GM23338 (cell line): ENCODE measurements at places on chromosomes 3 and 15.

DNA sequence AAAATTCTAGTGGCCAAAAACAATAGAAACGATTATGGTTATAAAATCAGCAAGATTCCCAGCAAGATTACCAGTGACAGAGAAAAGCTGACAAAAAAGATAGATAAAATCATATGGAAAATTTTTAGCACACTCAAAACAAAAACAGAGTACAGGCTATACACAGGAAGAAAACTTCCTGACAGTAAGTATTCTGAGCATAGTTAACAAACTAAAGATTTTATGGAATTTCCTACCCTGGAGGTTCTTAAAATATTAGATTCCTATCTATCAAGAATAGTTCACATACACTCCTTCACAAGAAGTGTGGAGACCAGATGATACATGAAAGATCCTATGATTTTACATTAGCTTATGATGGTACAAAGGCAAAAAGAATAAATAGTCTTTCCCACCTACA lies 50.8 kb downstream of the ZNF148 start:
- peaks cover 4% of the 10 kb centered on the region for H3K4me1 ChIP-seq
- H3K27me3 ChIP-seq, result no peaks in the 10 kb centered on the region
- no peak for DNase-seq

DNA sequence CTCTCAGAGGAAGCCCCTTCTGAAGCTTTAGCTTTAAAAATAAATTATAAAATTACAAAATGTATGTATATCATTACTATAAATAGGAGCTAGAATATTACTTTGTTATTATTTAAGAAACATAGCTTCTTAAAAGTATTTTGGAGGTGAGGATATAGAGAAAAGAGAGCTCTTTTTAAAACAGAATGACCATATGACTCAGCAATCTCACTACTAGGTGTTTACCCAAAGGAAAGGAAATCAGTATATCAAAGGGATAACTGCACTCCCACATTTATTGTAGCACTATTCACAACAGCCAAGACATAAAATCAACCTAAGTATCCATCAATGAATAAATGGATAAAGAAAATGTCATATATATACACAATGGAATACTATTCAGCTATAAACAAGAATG lies 119.6 kb downstream of the DMXL2 start:
- no peak overlapping the region for H3K27ac ChIP-seq
- H3K27me3 ChIP-seq, result no peaks in the 10 kb centered on the region
- DNase-seq, result no peak
- H3K4me1 ChIP-seq, result no peaks in the 10 kb centered on the region
- H3K4me3 ChIP-seq, result no peak overlapping the region
- no peaks in the 10 kb centered on the region for H3K36me3 ChIP-seq

GRCh38 chr15:90388462-90389380 lies 679 bp downstream of the IQGAP1 start:
- H3K27me3 ChIP-seq, result no peaks in the 10 kb centered on the region
- peak; percentile 60 for DNase-seq
- H3K4me3 ChIP-seq, result peak overlapping the region; percentile 82
- peaks cover 46% of the 10 kb centered on the region for H3K4me1 ChIP-seq
- peak overlapping the region; percentile 93 for H3K27ac ChIP-seq
- H3K36me3 ChIP-seq, result no peaks in the 10 kb centered on the region

GRCh38 chr3:1288805-1289494 lies 196.1 kb downstream of the CNTN6 start:
- peaks cover 41% of the 10 kb centered on the region for H3K4me1 ChIP-seq
- no peak overlapping the region for H3K27ac ChIP-seq
- no peaks in the 10 kb centered on the region for H3K36me3 ChIP-seq

DNA sequence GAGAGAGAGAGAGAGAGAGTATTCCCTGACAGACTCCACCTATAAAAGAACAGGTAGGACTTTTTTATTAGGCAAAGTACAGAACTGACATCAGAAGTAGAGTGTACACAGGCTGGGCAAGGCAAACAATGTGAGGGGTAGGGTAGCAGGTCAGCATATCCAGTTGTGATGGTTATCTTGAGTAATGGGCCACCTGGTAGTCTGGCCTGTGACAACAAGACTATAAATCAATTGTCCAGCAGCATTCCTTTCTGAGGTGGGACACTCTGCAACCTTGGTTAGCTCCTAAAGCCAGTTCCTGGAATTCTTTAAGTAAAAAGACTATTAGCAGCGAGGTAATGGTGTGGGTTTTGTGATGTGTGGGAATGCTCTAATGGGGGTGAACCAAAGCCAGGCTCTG lies 14.9 kb upstream of the TMCC1 start:
- H3K4me3 ChIP-seq, result no peak overlapping the region
- no peaks in the 10 kb centered on the region for H3K4me1 ChIP-seq
- no peaks in the 10 kb centered on the region for H3K27me3 ChIP-seq
- no peak for DNase-seq
- peaks cover 4% of the 10 kb centered on the region; the same call in 1 of the 2 replicates for H3K36me3 ChIP-seq
- no peak overlapping the region for H3K27ac ChIP-seq

GRCh38 chr3:114093596-114093995 lies 37.1 kb downstream of the QTRT2 start:
- no peak overlapping the region for H3K27ac ChIP-seq
- no peaks in the 10 kb centered on the region for H3K36me3 ChIP-seq
- no peak for DNase-seq
